Hindlimb muscle (tissue), 1 donor: ENCODE measurements at places on chromosomes 13 and 19. TPM values are rescaled to one million over a fixed set of nuclear protein-coding genes. Genes with fewer than 3 reads are reported as not detected.

DNA sequence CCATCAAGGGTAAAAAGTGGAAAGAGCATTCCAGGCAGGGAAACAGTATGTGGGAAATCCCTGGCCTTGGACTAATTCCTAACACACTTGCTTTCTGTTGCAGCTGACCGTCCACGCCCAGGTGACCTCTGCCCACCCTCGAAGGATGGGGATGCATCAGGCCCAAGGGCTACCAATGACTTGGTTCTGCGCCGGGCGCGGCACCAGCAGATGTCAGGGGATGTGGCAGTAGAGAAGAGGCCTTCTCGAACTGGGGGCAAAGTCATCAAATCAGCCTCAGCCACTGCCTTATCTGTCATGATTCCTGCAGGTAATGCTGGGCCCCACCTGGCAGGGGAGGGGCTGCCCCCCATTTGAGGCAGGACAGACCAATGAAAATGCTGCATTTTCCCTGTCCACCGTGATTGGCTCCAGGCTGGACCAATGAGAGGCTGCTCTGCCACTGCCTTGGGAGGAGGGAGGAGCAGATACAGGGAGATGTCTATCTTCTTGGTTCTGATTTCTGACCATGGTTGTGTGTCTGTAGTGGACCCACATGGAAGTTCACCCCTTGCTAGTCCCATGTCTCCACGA lies 12.6 kb downstream of the DNASE2 start:
- DNase-seq, result no peak

- peak; percentile 18 for DNase-seq
Observed at GRCh38 chr13:110676595-110677587, 29.0 kb downstream of the CARS2 start.

- DNase-seq, result no peak
Observed at GRCh38 chr13:95497381-95497807, 55.1 kb upstream of the CLDN10 start.

Gene MYO16
- 27.9 TPM for polyA plus RNA-seq

DNA sequence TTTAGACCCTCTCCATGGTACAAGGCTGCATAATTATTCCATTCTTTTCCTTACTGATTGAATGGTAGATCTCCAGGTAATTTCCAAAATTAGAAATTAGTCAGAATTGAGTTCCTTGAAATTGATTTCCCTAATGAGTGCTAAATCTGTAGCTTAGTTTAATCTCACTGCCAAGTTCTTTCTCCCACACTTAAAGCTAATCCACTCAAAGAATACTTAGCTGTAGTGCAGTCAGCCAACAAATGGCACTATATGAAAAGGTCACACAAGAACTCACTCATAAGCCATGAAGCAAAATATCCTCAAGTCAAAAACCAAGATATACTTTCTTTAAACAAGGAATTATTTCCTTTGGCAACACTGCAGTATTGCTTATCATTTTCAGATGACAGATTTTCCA lies 62.0 kb downstream of the XPO4 start:
- DNase-seq, result no peak

Gene ZNF560
- polyA plus RNA-seq, result 0.53 TPM

Gene MCEMP1
- polyA plus RNA-seq, result 0.25 TPM

- no peak for DNase-seq
Observed at GRCh38 chr19:34662919-34663318, 14.0 kb downstream of the SCGB2B2 start.

Gene ABCA7
- 27.8 TPM for polyA plus RNA-seq
